ENCODE measurements at places on chromosomes 3 and 15.

- no peak for DNase-seq
Observed at GRCh38 chr3:38131621-38132369, 5.1 kb downstream of the ACAA1 start.

DNA sequence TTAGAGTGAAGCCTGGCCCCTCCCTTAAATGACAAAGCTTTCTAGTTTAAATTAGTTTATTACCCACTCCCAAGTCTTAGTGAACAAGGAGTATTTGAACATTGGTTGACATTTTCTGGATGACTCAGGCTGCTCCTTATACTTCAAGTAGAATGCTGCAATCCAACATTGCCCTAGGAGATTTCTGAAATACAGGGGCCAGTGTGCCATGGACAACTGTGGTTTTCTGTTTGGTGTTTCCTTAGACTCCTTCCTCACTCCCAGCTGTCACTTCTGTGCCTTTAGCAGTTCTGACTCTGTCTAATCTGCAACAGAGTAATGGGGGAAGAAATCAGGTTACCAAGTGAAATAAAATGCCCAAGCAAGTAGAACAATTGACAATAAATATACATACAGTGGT is 116.1 kb upstream of the P2RY1 start:
- DNase-seq, result no peak

DNA sequence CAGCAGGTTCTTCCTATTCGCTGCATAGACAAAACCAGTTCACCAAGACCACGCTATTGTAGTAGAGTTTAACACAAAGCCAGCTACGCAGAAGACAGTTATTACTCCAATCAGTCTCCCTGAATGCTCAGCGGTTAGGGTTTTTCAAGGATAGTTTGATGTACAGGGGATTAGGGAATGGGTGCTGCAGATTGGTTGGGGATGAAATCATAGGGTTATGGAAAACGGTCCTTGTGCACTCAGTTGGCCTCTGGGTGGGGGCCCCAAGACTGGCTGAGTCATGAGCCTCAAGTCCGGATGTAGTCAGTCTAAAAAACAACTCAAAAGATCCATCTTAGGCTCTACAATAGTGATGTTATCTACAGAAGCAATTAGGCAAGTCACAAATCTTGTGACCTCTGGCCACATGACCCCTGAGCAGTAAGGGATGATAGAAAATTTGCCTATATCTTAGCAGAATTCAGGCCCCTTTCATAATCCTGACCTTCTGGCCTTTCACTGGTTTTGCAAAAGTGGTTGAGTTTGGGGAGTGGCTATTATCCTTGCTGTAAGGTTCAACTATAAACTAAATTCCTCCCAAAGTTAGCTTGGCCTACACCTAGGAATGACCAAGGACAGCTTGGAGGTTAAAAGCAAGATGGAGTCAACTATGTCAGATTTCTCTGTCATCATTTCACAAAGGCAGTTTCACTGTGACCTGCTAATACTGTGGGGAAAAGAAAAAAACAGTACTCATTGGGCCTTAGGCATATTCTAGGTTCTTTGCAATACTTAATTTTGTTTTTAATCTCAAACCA is 57.7 kb downstream of the LIPC start:
- no peak for DNase-seq

DNA sequence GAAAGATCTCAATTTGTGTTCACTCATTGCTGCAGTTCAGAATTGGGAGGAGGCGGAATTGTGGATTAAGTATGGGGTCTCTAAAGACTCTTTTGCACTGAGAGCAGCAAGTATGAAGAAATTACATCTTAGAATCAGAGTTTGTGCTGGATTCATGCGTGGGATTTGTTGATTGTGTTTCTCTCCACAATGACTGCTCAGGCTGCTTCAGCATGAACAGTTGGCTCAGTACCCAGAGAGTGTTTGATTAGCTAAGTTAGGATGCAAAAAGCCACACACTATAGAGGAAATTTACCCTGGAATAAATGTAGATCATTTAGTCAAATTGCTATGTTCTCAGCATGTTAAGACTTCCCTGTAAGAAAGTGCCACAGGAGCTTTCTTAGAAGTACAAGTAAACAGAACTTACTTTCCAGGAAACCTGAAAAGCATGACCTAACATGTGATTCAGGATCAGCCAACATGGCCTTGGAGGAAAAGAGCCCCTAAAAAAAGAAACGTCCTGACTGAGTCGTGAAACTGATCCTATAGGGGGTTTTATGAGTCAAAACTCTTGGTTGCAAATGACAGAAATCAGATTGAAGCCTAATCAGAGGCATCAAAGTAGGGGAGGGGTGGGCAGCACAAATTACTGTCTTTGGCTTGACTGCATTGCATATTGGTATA is 32.6 kb downstream of the HHLA2 start:
- DNase-seq, result no peak

DNA sequence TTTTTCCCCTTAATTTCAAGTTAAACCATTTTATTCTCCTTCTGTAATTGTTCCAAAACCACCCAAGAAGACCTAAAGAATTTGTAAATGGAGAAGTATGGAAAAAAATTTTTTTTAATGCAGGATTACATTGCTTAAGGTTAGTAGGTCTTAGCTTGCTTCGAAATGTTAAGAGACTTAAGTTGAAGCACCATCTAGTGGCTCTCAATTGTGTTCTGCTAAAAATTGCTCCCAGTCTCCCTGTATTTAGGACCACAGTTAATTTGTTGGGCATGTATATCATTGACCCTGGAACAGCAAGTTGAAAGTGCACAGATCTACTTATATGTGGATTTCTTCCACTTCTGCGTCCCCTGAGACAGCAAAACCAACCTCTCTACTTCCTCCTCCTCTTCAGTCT is 32.4 kb downstream of the CD200R1L start:
- no peak for DNase-seq

- no peak for DNase-seq
Observed at GRCh38 chr15:63712828-63713520, 115.8 kb downstream of the FBXL22 start.

GRCh38 chr3:156176048-156176447 is 55.7 kb downstream of the KCNAB1 start:
- DNase-seq, result no peak

DNA sequence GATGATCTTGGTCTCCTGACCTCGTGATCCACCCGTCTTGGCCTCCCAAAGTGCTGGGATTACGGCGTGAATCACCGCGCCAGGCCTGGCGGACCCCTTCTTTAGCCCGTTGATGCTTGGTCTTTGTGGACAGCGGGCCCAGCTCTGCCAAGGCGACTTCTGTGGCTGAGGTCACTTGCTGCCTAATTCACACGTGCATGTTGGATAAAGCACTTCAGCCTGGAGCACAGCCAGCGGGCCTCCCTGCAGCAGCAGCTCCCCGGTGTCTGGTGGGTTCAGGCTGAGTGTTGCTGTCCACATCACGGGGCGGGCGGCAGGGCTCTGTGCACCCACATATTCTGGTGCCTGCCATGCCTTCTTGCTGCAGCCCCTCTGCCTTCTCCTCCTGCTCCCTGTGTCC is 88.4 kb downstream of the DGKG start:
- no peak for DNase-seq

DNA sequence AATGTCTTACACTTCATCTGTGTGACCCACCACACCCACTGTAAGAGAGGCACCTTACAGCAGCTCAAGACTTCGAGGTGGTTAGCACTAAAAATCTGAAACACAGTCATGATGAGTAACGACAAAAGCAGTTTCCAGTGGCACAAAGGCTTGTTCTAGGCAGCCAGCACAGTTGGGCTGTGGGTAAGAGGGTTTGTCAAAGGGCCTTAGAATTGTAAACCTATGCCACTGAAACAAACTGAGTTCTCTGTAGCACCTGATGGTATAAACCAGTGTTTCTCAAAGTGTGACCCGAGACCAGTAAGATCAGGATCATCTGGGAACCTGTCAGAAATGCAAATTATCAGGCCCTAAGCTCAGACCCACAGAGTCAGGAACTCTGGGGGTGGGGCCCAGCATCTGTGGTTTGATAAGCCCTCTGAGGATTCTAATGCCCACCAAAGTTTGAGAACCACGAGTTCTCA is 36.5 kb downstream of the DAPK2 start:
- DNase-seq, result peak; percentile 59

- no peak for DNase-seq
Observed at GRCh38 chr3:46699676-46700523, 1.3 kb upstream of the TMIE start.

Measured in effector CD4-positive, alpha-beta T cell (primary cell).